Osteocyte (in vitro differentiated cells): ENCODE measurements at places on chromosomes 4 and X. TPM values are rescaled to one million over a fixed set of nuclear protein-coding genes. Genes with fewer than 3 reads are reported as not detected.

DNA sequence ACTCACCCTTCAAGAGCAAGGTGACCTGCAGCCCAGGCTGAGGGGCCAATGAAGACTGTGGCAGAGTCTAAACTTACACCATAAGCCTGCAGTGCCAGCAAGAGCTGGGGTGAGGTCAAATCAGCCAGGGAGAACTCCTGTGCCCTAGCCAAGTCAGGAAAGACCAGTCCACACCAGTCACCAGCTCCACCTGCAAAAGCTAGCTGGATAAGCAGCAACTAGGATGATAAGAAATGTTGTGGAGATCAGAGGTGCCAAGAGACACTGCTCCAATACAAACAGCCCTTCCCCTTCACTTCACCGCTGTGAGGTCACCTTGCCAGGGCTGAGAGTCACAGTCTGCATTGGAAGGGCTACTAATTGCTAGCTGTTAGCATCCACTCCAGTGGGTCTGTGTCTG lies 31.3 kb downstream of the NIPAL1 start:
- peaks cover 38% of the 10 kb centered on the region for H3K27me3 ChIP-seq
- H3K36me3 ChIP-seq: no peaks in the 10 kb centered on the region
- no peak for DNase-seq
- H3K4me1 ChIP-seq: no peaks in the 10 kb centered on the region
- no peak overlapping the region for H3K27ac ChIP-seq

- peak overlapping the region; percentile 50 for H3K27ac ChIP-seq
- peak overlapping the region; percentile 89 for H3K4me3 ChIP-seq
- H3K4me1 ChIP-seq: peaks cover 46% of the 10 kb centered on the region
- H3K36me3 ChIP-seq: peaks cover 27% of the 10 kb centered on the region
These were observed 5.4 kb downstream of the PCDH7 start for GRCh38 chr4:30725562-30725961.

- H3K36me3 ChIP-seq: no peaks in the 10 kb centered on the region
- no peak overlapping the region for H3K4me3 ChIP-seq
- no peaks in the 10 kb centered on the region for H3K4me1 ChIP-seq
- H3K27me3 ChIP-seq: peaks cover 9% of the 10 kb centered on the region
- no peak for DNase-seq
- H3K27ac ChIP-seq: no peak overlapping the region
These were observed 21.6 kb downstream of the HTRA3 start for GRCh38 chr4:8291036-8291682.

GRCh38 chr4:153138736-153139135 lies 65.5 kb upstream of the TRIM2 start:
- peaks cover 19% of the 10 kb centered on the region for H3K4me1 ChIP-seq
- H3K27ac ChIP-seq: no peak overlapping the region
- DNase-seq: no peak
- no peak overlapping the region for H3K4me3 ChIP-seq
- H3K27me3 ChIP-seq: no peaks in the 10 kb centered on the region

Gene SYNPO2
- 3.2 and 4.1 TPM in 2 replicates for total RNA-seq

Gene FGFBP1
- not detected in 2 replicates for total RNA-seq

DNA sequence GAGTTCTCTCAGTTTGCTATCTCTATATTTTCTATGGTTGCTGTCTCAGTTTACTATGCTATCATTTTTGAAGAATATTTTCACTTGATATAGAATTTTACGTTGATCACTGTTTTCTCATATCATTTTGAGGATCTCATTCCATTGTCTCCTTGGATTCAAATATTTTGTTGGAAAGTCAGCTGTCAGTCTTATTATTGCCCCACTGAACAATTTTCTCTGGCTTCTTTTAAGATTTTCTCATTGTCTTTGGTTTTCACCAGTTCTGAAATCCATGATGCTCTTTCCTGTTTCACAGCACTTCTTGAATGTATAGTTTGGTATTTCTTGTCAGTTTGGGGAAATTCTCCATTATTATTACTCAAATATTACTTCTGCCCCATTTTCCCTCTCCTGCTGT lies 81.1 kb downstream of the ENPP6 start:
- H3K27ac ChIP-seq: no peak overlapping the region
- H3K4me3 ChIP-seq: no peak overlapping the region
- no peaks in the 10 kb centered on the region for H3K27me3 ChIP-seq
- H3K36me3 ChIP-seq: no peaks in the 10 kb centered on the region

DNA sequence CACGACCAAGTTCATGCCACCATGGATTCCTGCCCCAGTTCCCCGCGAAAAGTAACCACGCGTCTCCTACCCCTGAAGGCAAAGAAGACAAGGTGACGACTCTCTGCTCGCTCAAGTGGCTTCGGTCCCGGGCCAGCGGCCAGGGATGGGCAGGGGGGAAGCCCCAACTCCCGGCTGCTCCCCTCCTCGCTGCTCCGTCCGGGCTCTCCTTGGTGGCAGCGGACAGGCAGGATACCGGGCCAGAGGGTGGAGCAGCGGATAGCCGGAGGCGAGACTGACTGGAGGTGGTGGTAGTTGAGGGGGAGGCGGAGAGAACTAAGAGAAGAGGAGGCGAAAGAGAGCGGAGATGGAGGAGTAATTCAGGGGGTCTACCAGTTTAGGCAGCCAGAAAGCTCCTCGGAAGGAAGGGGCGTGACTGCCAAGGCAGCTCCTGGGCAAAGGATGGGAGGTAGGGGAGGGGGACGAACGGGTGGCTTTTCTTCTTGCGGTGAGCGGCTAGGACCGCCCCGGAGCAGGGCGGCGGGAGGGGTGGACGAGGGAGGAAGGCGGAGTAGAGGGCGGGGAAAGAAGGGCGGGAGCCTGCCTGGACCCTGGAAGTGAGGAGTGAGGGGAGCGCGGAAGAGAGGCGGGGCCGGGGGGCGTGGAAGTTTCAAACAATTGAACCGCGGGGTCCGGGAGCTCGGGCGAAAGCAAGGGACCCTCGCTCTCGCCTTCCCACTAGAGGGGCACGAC lies at the start of gene AMOT:
Gene AMOT (minus strand): TSS at position 450 of the 732 bp plus-strand sequence. CDS start 17,705 bp downstream, outside the sequence.
- peaks cover 20% of the 10 kb centered on the region for H3K4me1 ChIP-seq
- H3K27me3 ChIP-seq: peaks cover 7% of the 10 kb centered on the region
- H3K36me3 ChIP-seq: no peaks in the 10 kb centered on the region
- DNase-seq: peak; percentile 90
- H3K27ac ChIP-seq: peak within 1 kb of the TSS; percentile 79

DNA sequence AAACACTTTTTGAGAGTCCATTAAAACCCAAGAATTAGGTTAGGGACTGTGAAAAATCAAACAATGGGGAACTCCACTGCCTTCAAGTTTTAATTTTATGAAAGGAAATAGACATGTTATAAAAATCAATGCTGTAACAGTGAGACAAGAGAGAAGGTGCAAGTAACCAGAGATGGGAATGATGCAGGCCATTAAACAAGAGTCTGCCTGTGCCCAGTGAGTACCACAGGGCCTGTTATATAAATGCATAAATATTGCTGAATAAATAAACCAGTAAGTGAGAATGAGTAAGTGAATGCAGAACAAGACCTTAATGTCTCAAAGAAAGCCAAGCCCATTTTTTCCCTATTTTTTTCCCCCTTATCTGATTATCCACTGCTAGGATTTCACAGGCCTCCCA lies 53.3 kb upstream of the BMP2K start:
- H3K36me3 ChIP-seq: no peaks in the 10 kb centered on the region
- no peak for DNase-seq
- no peak overlapping the region for H3K4me3 ChIP-seq

Gene DACH2
- total RNA-seq: not detected in 2 replicates

GRCh38 chr4:159071969-159072765 lies 30.7 kb upstream of the RAPGEF2 start:
- H3K4me1 ChIP-seq: peaks cover 30% of the 10 kb centered on the region
- H3K27ac ChIP-seq: peak overlapping the region; percentile 76
- no peak for DNase-seq
- no peak overlapping the region for H3K4me3 ChIP-seq
- H3K36me3 ChIP-seq: no peaks in the 10 kb centered on the region

- no peak overlapping the region for H3K27ac ChIP-seq
- no peaks in the 10 kb centered on the region for H3K36me3 ChIP-seq
- peaks cover 16% of the 10 kb centered on the region for H3K4me1 ChIP-seq
- DNase-seq: no peak
These were observed 36.9 kb downstream of the SULT1E1 start for GRCh38 chr4:69823048-69823447.

Gene FABP2
- 0.13 TPM in 1 of 2 replicates, not detected in the other for total RNA-seq

- H3K4me1 ChIP-seq: peaks cover 2% of the 10 kb centered on the region
- H3K4me3 ChIP-seq: no peak overlapping the region
- H3K27ac ChIP-seq: no peak overlapping the region
These were observed 3.2 kb upstream of the TLR10 start for GRCh38 chr4:38785901-38786402.

Gene PQBP1
- total RNA-seq: 69.8 and 78.3 TPM in 2 replicates

Gene PRSS12
- 15.3 and 19.2 TPM in 2 replicates for total RNA-seq

DNA sequence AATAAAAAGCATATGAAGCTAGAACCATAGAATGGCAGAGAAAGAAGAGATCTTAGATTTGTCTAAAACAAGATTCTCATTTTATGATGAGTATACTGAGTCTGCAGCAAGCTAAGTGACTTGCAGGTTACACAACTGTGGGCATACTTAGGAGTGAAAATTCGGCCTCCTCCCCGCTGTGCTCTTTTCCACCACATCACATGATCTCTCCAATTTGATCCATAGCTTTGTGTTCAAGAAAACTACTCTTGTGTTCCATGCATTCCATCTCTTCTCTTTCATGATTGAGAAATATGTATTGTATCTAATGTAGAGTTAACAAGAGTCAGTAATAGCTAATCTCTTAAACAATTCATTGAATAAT lies 234.3 kb downstream of the SCFD2 start:
- H3K36me3 ChIP-seq: no peaks in the 10 kb centered on the region
- peaks cover 5% of the 10 kb centered on the region for H3K4me1 ChIP-seq
- H3K27ac ChIP-seq: no peak overlapping the region
- no peak overlapping the region for H3K4me3 ChIP-seq
- DNase-seq: no peak

GRCh38 chr4:37632836-37633235 lies 53.3 kb downstream of the RELL1 start:
- H3K27ac ChIP-seq: no peak overlapping the region
- H3K27me3 ChIP-seq: no peaks in the 10 kb centered on the region

Gene MAML3
- 8.0 and 8.2 TPM in 2 replicates for total RNA-seq

DNA sequence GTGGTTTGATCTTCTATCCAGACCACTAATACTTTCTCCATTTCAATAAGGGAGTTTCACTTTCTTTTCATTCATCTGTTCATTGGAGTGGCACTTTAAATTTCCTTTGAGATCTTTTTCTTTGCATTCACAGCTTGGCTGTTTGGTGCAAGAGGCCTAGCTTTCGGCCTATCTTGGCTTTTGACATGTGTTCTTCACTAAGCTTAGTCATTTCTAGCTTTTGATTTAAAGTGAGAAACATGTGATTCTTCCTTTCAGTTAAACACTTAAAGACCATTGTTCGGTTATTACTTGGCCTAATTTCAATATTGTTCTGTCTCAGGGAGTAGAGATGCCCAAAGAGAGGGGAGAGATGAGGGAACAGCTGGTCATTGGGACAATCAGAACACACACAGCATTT lies 24.3 kb downstream of the CXCL13 start:
- no peak for DNase-seq
- H3K27ac ChIP-seq: no peak overlapping the region
- H3K4me1 ChIP-seq: no peaks in the 10 kb centered on the region
- no peaks in the 10 kb centered on the region for H3K36me3 ChIP-seq
- H3K4me3 ChIP-seq: no peak overlapping the region

GRCh38 chrX:134026565-134027311 lies 41.3 kb upstream of the GPC3 start:
- peak overlapping the region; percentile 56 for H3K4me3 ChIP-seq
- no peaks in the 10 kb centered on the region for H3K36me3 ChIP-seq
- peaks cover 9% of the 10 kb centered on the region for H3K27me3 ChIP-seq
- no peak for DNase-seq
- H3K27ac ChIP-seq: no peak overlapping the region
- H3K4me1 ChIP-seq: peaks cover 7% of the 10 kb centered on the region

DNA sequence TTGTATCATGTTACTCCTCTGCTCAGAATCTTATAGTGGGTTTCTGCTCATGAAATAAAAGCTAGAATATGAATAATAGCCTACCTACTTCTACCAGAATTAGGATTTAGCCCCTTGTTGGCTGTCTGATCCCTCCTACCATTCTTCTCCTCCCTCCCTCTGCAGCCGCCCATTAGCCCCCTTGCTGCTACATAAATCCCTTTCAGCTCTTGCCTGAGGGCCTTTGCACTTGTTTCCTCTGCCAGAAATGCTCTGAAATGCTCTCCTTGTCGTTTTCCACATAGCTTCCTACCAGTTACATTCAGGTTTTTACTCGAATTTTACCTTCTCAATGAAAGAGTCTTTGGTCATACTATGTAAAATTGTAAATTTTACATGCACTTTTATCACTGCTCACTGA lies 159.2 kb downstream of the ADGRL3 start:
- H3K27ac ChIP-seq: no peak overlapping the region
- H3K36me3 ChIP-seq: peaks cover 2% of the 10 kb centered on the region

DNA sequence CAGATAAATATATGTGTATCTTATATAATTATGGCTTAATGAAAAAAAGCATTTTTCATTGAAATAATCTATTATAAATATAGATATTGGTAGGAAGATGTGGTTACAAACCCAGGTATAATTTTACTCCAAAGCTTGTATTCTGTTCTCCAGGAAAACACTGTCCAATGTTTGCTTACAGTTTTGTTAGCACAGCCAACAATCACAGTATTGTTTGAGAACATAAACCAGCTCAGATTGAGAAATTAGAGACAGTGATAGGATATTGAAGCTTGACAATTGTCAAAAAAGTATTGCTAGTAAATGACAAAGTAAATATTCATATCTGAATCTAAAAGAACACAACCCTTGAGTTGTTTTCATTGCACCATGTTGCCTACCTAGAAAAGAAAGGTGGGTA lies 228.8 kb downstream of the ADGRL3 start:
- H3K4me1 ChIP-seq: no peaks in the 10 kb centered on the region
- DNase-seq: no peak
- H3K4me3 ChIP-seq: no peak overlapping the region
- no peaks in the 10 kb centered on the region for H3K27me3 ChIP-seq
- H3K27ac ChIP-seq: no peak overlapping the region

Gene GYG2
- 9.7 and 11.8 TPM in 2 replicates for total RNA-seq

- no peak overlapping the region for H3K27ac ChIP-seq
- H3K27me3 ChIP-seq: peaks cover 16% of the 10 kb centered on the region
- H3K36me3 ChIP-seq: no peaks in the 10 kb centered on the region
- H3K4me3 ChIP-seq: no peak overlapping the region
These were observed 309.1 kb downstream of the TLL1 start for GRCh38 chr4:166182145-166182544.

Gene CPE
- 190 and 195 TPM in 2 replicates for total RNA-seq

DNA sequence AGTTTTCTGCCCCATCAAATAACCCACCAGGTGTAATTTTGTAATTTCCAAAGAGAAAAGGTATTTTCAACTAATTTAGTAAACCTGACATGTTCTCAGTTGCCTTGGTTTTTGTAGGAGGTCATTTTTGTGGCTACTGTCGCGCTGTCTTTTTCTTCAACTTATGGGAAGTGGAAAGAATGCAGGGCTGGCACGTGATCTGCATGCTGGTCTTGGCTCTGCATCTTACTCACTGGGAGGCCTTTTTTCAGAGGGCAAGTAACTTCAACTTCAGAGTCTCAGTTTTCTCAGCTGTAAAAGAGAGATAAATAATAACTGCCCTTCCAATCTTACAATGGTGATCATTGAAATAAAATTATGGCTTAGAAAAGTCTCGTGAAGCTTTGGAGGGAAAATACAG lies 109.9 kb upstream of the SMIM10 start:
- H3K4me3 ChIP-seq: no peak overlapping the region
- no peak overlapping the region for H3K27ac ChIP-seq

Gene LYAR
- 7.4 and 8.2 TPM in 2 replicates for total RNA-seq

GRCh38 chrX:115364670-115365069 lies 75.2 kb downstream of the LUZP4 start:
- no peaks in the 10 kb centered on the region for H3K27me3 ChIP-seq
- H3K27ac ChIP-seq: peak overlapping the region; percentile 46
- H3K4me1 ChIP-seq: peaks cover 45% of the 10 kb centered on the region

GRCh38 chr4:15799141-15799540 lies 21.0 kb downstream of the CD38 start:
- DNase-seq: no peak
